Natural killer cell (primary cell): ENCODE measurements at places on chromosomes 7 and 10.

DNA sequence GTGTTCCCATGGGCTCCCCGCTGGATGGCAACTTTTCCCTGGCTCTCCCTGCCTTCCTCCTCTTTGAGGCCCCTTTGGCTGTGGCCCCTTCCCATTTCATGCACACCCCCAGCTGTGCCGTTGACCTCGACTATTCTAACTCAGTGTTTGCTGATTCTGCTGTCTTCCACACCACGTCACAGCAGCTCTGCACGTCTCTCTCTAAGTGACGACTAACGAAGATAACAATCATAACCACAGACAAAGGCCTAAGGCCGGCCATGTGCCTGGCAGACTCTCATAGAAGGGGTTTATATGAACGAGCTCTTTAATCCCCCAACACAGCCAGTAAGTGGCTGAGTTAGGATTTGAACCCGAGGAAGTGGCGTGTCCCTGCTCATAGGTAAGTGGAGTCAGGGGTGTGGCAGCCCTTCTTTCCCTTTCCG lies 151.5 kb upstream of the SHH start:
- no peak for DNase-seq

GRCh38 chr7:157603005-157603404 lies 266.2 kb downstream of the DNAJB6 start:
- DNase-seq, result no peak

DNA sequence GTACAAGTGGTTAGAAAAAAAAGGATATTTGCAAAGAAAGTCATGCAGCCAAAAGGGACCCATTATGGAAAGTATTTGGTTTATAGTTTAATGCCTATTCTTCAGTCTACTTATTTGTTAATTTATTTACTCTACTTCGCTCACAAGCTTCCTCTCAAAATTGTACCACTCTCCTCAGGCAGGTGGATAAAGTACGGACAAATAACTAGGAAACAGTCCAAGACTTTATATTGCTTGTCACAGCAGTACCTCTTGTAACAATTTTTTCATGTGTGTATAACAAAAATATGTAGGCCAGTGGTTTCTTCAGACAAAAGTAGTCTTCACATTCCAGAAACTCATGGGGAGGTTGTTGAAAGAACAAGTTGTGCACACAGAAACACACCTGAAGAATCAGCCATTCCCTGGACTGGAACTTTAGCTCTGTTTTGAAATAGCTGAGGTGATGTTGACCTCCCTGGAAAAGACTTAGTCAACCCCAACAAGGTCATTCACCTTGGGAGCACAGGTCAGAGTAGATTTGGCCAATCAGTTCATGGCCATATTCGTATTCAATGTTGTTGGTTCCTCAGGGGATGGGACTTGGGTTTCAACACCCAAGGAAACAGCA lies 73.4 kb downstream of the TES start:
- no peak for DNase-seq

DNA sequence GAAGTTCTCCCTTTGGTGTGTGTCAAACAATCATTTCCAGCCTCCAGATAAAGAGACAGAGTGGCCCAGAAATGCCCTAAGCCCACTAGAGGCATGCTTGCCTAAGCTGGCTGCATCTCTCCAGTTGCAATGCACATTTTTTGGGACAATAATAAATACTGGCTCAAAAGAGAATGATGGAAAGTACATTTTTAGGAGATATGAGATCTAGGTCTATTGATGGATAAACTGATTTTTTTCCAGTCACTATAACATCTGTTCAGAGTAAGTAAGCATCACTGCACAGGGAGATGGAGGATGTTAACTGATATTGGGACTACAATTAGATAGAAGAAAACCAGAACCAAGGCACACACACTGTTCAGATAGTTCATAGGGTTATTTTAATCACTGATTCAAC lies 553.0 kb downstream of the GRM8 start:
- no peak for DNase-seq

DNA sequence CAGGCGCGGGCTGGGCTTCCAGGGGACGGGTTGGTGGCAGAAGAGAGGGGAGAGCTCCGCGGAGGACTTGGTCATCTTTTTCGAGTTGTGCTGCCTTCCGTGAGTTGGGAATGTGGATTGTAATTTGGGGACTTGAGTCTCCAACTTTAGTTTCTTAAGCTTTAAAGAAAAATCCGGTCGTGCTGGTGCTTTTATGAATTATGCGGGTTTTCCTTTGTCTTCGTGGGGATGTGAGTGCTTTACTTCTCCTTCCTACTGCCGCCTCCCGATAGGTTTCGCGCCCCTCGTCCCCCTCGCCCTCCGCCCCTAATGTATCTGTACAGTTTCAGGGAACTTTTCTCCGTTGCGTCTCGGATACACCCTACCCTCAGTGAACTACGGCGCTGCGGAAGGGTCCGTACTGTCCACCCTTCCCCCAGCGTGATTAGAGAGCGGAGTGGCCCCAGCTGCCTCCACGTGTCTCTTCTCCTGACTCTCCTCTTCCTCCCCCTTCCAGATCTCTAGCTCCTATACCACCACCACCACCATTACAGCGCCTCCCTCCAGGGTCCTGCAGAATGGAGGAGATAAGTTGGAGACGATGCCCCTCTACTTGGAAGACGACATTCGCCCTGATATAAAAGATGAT lies 649 bp downstream of the SCD start:
- DNase-seq, result no peak
